ENCODE measurements at places on chromosomes 2 and 18. TPM values are rescaled to one million over a fixed set of nuclear protein-coding genes. Genes with fewer than 3 reads are reported as not detected.

Gene FEV
- not detected for total RNA-seq

Gene OSGEPL1
- total RNA-seq = 7.4 TPM

Gene AMER3
- total RNA-seq = not detected

Gene TLX2
- not detected for total RNA-seq

Gene C2orf66
- total RNA-seq = not detected

Gene CDCA7
- total RNA-seq = 5.5 TPM

Gene IL1R1
- 62.6 TPM for total RNA-seq

Gene ACSL3
- total RNA-seq = 195 TPM

Gene GAD1
- total RNA-seq = not detected

DNA sequence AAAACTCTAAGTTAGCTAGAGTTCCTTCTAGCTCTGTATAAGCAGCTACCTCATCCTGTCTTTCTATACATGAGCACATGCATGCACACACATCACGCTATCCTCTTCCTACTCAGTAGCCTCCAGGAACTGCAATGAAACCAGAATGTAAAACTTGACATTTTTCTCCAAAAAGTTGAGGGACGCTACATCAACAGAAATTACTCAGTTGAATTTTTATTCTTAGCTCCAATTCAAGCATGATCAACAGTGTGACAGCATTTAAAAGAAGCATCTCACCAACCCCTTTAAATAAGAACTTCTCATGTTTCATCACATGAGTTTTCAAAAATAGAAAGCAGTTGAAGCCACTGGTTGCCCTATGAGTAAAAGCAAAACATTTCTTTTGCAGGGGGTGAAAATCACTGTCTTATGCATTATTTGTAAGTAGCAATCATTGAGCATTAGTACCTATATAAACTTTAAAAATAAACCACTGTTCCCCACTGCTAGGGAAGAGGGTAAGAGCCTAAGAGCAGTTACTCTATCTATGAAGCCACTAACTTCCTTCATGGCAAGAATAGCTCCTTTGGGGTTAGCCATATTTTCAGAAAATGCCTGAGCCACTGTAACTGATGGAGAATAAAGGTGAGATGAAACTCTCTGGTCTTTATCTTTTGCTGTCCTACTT, 77.9 kb upstream of the ARL5A start:
- DNase-seq = no peak

DNA sequence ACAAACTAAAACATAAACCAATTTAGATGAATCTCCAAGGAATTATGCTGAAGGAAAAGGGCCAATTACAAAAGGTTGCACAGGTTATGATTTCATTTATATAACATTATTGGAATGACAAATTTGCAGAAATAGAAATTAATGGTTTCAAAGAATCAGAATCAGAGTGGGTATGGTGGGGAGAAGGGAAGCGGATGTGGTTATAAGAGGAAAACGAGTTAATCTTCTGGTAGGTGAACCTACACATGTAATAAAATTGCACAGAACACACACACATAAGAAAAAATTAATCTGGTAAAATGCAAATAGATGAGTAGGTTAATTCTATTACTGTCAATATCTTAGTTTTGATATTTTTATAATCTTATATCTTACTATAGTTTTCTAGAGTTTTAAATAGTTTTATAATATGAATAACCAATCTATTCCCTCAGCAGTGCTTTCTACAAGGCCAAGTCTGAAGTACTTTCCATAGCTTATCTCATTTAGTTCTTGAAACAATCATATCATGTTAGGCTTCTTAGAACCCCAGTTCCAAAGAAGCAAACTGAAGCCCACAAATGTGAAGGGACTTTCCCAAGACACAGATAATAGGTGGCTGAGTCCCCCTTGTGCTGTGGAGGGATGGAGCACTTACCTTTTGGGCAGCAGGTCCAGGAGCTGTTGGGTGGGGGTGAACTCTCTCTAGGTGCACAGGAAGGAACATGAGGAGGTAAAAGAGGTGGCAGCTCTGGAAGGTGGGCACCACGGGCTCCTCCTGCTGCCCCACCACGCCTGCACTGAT, 31.5 kb downstream of the ZNF519 start:
- DNase-seq = no peak

DNA sequence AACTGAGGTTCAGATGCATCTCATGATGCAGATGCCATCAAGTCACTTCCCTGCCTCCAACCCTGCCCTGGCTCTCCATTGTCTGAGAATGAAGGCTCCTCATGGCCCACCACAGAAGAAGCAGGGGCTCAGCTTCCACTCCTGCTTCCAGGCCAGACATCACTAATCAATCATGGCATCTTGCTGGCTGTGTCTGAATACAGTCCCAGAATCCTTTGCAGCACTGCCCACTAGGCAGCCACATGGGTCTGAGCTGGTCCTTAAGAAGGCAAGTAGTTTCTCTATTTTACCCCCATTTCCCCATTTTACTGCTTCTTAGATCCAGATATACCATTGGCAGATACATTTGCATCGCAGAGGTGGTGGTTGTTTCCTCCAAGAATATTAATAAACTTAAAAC, 7.3 kb downstream of the ASPRV1 start:
- no peak for DNase-seq

GRCh38 chr2:158726911-158727592, 68.1 kb upstream of the DAPL1 start:
- DNase-seq = peak; percentile 3

- no peak for DNase-seq
These were observed 96.6 kb downstream of the TMEM17 start for GRCh38 chr2:62409442-62409841.

DNA sequence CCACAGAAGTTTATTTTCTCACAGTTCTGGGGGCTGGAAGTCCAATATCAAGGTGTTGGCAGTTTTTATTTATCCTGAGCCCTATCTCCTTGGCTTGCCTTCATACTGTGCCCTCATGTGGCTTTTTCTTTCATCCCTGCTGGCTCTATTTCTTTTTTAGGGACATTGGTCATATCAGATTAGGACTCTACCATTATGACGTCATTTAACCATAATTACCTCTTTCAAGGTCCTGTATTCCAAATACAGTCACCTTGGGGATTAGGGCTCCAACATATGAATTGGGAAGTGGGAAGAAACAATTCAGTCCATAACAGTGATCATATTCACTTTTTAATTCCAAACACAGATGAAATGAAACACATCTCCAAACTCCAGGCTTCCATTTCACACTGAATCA, 286.0 kb downstream of the SUCLG1 start:
- DNase-seq = no peak

GRCh38 chr2:24402242-24403097, 42.1 kb upstream of the ITSN2 start:
- DNase-seq = no peak

DNA sequence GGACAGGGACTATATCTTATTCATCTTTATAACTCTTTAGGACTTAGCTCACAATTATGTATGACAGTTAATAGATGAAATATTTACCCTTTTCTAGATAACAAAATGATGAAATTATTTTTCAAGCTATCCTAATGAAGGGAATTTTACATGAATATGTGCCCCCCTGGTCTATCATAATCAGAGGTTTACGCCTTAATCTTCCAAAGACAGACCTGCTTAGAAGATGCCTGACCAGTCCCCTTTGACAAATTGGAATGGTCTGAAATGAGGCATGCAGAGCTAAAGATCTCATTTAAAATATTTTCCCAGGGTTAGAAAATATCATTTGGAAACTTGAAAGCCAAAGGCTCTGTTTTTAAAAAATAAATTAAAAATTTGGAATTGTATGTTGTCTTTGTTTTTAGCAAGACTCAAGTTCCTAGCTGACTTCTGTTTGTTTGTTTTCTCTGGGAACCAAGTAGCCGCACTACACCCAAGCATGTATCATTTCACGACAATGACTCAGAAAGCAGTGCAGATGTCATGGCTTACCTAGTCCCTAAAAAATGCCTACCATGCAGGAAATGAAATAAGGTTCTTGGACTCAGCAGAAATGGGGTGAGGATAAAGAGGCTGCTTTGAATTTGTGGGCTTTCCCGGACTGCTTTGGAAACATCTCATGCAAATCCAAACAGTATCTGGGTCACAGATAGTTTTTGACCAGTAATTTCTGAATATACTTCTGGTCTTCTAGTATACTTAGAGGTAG, 162.1 kb downstream of the ZEB2 start:
- peak; percentile 94 for DNase-seq

- no peak for DNase-seq
These were observed 128.3 kb downstream of the LRRC30 start for GRCh38 chr18:7358989-7359726.

- DNase-seq = no peak
These were observed 33.9 kb downstream of the PAX3 start for GRCh38 chr2:222264791-222265320.

DNA sequence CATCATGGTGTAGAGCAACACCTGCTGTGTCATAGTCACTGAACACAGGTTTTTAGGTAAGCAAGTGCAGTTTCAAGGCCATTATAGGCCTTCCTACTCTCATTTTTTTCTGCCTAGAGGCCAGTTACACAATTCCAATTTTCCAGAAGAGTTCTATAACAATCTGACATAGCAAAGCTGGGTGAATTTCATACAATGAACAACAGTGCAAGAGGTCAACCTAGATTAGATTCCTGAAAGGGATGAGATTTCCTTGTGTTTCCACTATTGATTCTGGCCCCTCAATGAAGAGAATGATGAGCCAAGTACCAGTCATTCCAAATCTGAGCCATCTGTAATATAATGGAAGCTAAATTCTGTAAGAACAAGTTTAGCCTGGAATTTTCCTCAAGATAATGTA, 15.3 kb upstream of the CD28 start:
- no peak for DNase-seq

DNA sequence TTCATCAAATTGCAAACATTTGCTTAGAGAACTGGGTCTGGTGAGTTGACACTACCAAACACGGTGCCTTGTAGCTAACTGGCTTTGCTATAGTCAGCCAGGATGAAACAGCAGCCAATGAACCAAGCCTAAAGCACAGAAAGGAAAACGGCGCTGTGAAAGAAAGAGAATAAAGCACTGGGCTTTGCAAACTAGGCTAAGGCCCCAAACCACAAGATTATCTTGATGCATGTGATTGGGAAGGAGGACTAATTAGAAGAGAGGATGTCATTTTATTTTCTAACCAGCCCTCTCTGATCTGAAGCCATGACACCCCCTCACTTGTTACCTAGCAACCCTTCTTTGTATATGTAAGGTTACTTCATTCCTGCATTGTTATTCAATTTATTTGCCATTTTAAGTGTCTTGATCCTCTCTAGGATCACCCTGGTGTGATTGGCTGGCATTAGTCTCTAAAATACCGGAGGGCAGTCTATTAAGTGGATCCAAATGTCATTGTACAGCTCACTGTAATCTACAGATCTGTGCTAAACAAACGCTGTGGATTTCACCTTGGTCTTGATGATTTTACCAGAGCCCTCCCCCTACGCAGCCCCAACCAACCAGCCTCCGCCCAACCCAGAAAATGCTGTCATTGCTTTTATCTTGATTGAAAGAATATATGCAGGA, 395.4 kb upstream of the ACVR2A start:
- DNase-seq = no peak

- peak; percentile 90 for DNase-seq
These were observed at the start of gene FAM168B for GRCh38 chr2:131093006-131093695. Gene FAM168B (minus strand): TSS chr2:131093460. CDS start chr2:131082646, 10,814 bp downstream.

GRCh38 chr18:29436459-29436858, 1259.5 kb upstream of the CDH2 start:
- no peak for DNase-seq

- peak; percentile 54 for DNase-seq
These were observed 443 bp downstream of the CPSF3 start for GRCh38 chr2:9423922-9424272.

DNA sequence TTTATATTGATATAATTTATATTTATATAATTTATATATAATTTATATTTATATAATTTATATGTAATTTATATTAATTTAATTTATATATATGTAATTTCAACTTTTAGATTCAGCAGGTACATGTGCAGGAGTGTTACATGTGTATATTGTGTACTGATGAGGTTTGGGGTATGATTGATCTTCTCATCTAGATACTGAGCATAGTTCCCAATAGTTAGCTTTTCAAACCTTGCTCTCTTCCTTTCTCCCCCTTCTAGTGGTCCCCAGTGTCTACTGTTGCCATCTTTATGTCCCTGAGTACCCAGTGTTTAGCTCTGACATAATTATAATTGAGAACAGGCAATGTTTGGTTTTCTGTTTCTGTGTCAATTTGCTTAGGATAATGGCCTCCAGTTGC, 1335.3 kb upstream of the CDH2 start:
- no peak for DNase-seq

DNA sequence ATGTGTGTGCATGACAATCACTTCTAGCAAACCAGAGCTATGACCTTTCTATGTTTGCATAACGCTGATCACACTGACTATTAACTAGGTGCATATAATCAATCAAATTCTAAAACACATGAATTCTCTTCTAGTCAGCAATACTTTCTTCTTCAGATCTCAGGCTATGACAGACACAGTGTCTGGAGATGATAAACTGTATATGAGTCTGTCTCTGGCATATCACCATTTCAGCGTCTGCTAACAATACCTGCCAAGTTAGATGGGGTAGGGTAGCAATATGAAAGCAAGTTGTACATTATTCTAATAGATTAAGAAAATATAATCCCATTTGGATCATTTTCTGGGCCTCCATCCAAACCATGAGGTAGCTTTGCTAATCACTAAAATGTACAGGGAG, 354.2 kb upstream of the EPHA4 start:
- DNase-seq = no peak

GRCh38 chr2:104786821-104787220, 67.1 kb upstream of the POU3F3 start:
- DNase-seq = no peak

DNA sequence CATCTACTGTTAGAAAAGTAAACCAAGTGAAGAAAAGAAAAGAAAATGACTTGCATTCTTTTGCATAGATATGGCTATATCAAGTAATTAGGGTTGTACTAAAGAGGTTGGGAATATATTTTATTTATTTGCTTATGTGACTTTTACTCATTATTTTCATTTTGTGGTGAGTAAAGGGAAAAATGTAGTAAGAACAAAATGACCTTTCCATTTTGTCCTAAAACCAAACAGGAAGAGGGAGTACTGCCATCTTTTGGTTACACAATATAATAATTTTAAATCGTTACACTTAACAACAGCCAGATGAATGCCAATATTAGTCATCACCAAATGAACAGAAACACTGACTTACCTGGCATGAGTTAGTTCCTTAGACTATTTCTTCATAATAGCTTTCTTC, 47.3 kb upstream of the NDUFV2 start:
- DNase-seq = peak; percentile 73

GRCh38 chr2:169743549-169743948, 9.9 kb downstream of the KLHL23 start:
- peak; percentile 8 for DNase-seq

- DNase-seq = peak; percentile 39
These were observed 594.8 kb upstream of the ZEB2 start for GRCh38 chr2:145114726-145115125.

DNA sequence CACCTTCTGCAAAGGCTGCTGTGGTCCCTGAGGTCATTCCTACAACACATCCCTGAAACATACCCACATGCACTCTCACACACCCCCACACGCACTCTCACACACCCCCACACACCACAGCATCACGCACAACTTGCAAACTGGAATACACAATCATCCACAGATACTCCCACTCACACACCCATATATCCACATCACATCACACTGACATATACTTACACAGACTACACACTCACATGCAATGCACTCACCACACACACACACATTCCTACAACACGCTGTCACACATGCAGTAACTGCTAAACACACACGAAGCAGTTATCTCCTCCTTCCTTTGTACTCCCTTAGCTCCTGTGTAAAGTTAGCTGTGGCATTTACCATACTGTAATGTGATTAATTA, 57.1 kb upstream of the PKDCC start:
- peak; percentile 13 for DNase-seq

- DNase-seq = peak; percentile 68
These were observed at the start of gene AOX1 for GRCh38 chr2:200585730-200586643. Gene AOX1 (plus strand): TSS chr2:200586014. CDS start chr2:200586109, 95 bp downstream.

GRCh38 chr2:221962186-221962585, 336.6 kb downstream of the PAX3 start:
- DNase-seq = no peak
